Stimulated activated CD4-positive, alpha-beta T cell treated with anti-CD3 and anti-CD28 coated beads, Interleukin-1b, Interleukin-23, amount 100 ng/mL, for 1 hour (primary cell): ENCODE measurements at places on chromosomes 2 and 18.

GRCh38 chr2:207718521-207718920 lies 7.1 kb downstream of the CCNYL1 start:
- no peak for DNase-seq

DNA sequence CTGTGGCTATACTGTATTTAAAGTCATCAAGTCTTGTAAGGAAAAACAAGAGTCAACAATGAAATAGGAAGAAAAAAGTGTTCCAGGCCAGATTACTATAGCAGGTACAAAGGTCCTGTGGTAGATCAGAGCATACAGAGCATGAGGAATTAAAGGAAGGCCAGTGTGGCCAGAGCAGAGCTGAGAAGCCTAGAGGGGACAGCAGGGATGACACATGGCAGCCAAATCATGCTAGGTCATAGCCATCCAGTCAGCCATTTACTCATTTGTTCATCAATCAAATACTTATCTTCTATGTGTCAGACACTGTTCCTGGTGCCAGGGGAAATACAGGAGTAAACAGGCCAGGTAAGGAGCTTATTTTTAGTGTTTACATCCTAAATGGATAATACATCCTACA lies 24.3 kb downstream of the ADD2 start:
- DNase-seq, result no peak

- DNase-seq, result no peak
Measured at GRCh38 chr2:71618327-71619113, 165.2 kb downstream of the DYSF start.

- DNase-seq, result no peak
Measured at GRCh38 chr2:103165836-103166235, 404.0 kb downstream of the TMEM182 start.

DNA sequence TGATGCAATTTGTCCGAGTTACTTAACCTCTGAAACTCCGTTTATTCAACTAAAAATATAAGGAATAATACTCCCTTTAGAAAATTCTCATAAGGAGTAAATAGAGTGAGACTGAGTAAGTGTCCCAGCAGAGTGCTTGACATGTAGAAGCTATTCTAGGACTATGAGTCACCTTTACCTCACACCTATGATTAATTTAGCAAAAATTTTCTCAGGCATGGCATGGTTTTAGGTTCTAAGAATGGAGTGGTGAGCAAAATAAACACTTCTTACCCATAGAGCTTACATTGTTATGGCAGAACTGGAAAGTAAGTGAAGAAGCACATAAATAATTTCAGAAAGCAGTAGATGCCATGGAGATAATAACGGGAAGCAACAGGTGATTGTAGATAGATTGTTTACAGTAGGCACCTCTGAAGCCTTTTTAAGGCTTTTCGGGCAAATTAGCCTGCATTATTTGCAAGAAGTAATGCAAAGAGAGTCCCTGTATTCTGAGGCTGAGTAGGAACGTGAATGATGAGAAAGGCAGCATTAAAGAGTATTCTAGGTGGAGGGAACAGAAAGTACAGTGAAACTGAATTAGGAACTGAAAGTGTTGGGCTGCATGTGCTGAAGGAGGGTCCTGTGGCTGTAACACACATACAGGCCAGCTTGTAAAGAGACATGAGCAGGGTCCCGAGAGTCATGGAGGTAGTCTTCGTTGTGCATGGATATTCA lies 209.2 kb downstream of the ZNF407 start:
- DNase-seq, result no peak

GRCh38 chr18:3514312-3515216 lies 64.6 kb downstream of the TGIF1 start:
- no peak for DNase-seq

- DNase-seq, result no peak
Measured at GRCh38 chr18:77178559-77178958, 46.0 kb upstream of the MBP start.
